Cerebellar nuclear complex (tissue), 1 donor: ENCODE measurements at places on chromosomes 12 and 14.

- no peak for DNase-seq
Measured at GRCh38 chr12:47166365-47166764, 86.6 kb upstream of the AMIGO2 start.

DNA sequence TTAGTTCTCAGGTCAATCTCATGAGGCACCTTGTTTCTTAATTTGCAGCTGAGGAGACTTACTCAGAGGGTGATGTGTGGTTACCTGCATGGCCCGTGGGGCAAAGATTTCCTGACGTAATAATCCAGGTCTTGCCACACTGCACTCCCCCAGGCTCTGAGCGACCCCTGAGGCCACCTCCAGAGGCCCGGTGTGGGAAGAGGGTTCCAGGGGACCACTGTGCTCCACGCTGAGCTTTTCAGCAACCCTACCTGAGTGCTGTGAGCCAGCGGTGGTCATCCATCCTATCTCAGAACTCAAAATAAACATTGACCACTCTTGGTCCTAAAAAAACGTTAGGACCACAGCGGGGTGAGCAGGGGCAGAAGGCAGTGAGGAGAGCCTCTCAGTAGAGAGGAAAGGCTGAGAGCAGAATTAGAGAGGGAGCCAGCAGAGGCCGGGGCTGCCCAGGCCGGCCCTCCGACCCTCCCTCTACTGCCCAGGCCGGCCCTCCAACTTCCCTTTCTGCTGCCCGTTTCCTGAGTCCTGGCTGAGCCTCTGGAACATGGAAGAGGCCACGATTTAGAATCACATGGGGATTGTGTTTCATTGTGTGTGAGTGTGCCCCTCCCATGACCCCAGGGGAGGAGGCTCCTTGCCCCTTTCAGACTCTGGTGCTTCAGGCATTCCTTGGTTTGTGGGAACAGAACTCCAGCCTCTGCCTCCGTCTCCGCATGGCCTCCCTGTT, 188.2 kb upstream of the DIO3 start:
- no peak for DNase-seq

DNA sequence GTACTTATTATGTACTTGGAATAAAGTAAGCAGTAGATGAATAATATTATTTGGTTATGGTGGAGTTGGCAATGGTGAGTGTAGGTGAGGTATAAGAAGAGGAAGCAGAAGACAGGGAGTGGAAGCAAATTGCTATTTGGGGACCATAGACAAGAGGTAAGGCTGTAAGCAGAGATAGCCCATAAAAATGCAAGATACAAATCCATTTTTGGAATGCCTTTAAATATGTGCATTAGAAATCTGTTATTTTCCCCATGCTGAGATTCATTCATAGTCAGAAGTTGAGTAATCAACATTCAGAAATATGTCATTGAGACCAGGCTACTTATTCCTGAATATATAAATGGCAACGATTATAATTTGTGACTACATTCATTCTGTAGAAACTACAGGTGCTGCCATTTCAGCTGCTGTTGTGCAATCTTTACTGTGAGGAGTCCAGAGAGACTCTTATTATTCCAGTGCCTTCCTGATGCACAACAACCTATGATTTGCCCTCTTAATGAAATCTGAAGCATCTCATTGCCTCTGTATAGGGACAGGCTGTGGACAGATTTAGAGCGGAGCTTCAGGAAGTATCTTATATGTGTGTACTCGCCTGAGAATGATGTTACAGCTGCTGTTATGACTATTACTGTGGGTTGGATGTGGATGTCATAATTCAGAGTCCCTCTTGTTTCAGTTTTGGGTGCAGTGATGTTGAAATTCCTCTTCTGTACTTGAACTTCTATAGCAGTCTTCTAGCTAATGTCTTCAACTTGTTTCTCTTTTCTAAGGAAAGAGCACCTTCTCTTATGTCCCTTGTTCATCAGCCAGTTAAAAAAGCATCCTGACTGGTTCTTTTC, 173.8 kb downstream of the NAV3 start:
- DNase-seq: no peak

GRCh38 chr12:82069931-82070514, 288.2 kb downstream of the CCDC59 start:
- no peak for DNase-seq

- DNase-seq: no peak
Measured at GRCh38 chr12:20047901-20048300, 320.4 kb upstream of the PDE3A start.

DNA sequence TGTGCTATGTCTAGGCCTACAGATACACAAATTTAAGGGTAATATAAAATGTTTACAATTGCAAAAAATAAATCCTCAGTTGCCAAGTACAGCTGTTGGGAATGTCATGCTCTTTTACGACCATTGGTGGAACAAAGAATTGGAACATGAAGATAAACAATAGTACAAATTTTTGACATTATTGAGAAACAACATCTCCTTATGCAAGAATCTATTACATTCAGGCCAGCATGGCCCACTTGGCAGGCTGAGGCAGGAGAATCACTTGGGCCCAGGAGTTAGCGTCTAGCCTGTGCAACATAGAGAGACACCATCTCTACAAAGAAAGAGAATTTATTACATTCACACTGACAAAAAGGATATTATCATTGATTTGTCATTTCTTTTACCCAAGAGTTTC, 135.9 kb upstream of the NTF3 start:
- no peak for DNase-seq

GRCh38 chr12:114686773-114687500, 3.0 kb upstream of the TBX3 start:
- no peak for DNase-seq

DNA sequence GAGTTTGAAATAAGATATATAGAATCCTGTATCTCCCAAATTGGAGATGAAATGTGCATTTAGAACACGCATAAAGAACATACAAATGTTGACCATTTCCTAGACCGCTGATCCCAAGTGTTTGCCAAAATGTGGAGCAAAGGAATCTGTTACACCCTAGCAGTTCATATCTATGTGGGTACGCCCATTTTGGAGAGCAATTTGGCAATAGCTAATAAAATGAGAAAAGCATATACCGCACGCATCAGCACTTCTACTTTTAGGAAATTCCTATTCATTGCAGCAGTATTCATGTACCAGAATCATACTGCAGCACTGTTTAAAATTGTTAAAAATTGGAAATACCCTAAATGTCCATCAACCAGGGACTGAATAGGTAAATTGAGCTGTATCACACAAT, 937.8 kb downstream of the BCL11B start:
- DNase-seq: no peak

DNA sequence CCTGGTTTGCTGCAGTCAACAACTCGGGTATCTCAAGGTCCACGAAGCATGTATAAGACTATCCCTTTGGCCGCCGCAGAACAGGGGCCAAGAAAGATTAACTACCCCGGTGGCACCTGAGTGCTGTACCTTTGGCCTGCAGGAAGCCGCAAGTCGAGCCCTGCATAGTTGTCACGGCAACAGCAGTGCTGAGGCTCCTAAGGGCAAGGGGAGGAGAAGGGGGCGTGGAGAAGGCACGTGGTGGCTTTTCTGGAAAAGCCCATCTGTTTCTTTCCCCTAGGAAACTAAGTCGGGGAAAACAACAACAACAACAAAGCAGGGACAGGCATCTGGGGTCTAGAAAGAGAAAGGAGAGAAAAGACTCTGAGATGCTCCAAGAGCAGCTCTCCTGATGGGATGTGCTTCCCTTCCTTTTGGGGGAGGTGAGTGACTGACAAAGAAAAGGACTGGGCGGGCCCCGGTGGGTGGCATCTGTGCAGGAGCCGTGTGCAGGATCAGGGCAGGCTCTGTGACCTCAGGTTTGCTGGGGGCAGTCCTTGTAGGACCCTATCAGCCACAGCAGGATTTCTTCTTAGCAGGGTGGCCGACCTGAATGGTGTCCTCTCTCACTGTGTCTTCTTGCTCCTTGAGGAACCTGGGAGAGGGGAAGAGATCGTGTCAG, 123.9 kb downstream of the PRMT8 start:
- no peak for DNase-seq

GRCh38 chr12:96227365-96228106, 33.4 kb downstream of the ELK3 start:
- no peak for DNase-seq

DNA sequence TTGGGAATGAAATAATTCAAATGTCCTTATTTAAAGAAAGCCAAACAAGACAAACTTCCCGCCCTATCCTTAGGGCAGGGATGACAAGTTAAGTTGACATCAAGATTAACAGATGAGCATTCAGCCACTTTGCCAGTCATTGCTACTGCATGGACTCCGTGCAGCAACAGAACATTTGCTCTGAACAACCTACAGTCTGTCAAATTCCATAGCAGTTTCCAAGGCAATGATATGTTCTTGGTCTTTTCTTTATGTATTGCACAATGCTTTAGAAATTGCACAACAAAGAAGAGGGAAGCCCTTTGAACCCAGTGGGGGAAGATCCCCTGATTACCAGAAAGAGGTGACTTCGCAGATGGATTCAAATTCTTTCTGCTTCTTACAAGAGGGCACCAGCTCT, 269.8 kb downstream of the BCAT1 start:
- DNase-seq: no peak

GRCh38 chr12:45543887-45544286, 185.6 kb upstream of the ARID2 start:
- DNase-seq: no peak
